ENCODE measurements at places on chromosomes 7 and 10.

DNA sequence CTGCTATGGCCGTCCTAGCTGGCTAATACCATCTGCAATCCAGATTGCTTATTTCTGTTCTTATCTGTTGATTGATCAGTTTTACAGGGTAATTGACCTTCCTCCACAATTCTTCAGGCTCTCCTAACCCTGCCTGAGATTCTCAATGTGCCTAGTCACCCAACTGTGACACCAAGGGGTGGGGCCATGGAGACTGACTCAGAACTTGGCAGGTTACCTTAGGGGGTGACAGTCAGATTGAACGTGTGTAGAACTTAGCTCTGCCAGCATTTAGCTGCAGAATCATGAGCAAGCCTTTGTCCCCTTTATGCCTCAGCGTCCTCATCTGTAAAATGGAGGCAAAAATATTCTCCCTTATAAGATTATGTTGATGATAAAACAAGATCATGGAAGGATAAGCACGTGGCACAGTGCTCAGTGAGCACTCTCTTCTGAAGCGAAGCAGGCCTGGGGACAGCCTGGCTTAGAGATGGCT is 19.1 kb upstream of the LEP start:
- no peak for DNase-seq

- DNase-seq, result no peak
Observed at GRCh38 chr7:130009848-130010688, 41.1 kb downstream of the ZC3HC1 start.

DNA sequence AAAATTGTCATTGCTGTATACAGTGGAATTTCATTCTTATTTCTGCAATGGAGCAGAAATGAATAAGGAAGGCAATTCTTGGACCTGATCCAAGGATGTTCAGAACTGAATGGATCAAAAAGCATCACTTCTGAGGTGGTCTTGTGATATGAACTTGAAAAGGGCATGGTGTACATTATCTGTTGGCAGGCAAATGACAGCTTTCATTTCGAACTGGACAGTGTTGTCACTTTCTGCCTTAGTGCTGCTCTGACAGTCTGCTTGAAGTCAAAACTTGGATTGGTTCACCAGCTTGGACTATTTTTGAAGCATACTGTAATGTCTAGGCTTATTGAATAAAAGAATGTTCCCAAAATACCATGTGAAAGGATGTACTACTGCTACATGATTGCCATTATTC is 52.0 kb downstream of the VCL start:
- DNase-seq, result no peak

- no peak for DNase-seq
Observed at GRCh38 chr7:28855538-28856217, 102.5 kb downstream of the TRIL start.

DNA sequence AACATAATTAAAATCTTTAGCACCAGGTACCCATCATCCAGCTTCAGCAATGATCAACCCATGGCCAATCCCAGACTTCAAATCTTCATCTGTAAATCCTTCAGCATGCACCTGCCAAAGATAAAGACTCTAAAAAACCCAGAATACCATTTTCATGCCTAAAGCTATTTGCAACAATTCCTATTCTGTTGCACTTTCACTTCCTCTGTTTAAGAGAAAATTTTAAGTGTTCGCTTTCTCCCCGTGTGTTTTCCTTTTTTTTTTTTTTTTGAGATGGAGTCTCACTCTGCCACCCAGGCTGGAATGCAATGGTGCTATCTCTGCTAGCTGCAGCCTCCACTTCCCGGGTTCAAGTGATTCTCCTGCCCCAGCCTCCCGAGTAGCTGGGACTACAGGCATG is 31.8 kb upstream of the HTR5A start:
- no peak for DNase-seq

- DNase-seq, result no peak
Observed at GRCh38 chr7:105924945-105925344, 38.1 kb upstream of the CDHR3 start.

DNA sequence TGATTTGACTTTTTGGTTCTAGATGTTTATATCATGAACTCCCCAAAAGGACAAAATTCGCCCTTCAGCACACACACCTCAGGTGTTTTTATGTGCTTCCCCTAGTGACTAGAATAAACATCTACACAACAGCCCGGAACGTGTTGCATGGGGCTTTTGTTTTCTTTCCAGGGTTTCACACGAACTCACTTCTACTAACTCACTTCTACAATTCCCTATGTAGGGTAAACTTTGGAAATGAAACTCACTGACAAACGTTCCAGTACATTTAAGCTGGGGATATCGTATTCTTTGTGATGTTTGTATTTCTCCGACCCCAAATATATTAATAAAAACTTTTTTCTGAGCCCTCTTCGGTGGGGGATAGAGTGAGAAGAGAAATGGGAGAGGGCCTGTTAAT is 1.4 kb downstream of the TRA2A start:
- peak; percentile 55 for DNase-seq

DNA sequence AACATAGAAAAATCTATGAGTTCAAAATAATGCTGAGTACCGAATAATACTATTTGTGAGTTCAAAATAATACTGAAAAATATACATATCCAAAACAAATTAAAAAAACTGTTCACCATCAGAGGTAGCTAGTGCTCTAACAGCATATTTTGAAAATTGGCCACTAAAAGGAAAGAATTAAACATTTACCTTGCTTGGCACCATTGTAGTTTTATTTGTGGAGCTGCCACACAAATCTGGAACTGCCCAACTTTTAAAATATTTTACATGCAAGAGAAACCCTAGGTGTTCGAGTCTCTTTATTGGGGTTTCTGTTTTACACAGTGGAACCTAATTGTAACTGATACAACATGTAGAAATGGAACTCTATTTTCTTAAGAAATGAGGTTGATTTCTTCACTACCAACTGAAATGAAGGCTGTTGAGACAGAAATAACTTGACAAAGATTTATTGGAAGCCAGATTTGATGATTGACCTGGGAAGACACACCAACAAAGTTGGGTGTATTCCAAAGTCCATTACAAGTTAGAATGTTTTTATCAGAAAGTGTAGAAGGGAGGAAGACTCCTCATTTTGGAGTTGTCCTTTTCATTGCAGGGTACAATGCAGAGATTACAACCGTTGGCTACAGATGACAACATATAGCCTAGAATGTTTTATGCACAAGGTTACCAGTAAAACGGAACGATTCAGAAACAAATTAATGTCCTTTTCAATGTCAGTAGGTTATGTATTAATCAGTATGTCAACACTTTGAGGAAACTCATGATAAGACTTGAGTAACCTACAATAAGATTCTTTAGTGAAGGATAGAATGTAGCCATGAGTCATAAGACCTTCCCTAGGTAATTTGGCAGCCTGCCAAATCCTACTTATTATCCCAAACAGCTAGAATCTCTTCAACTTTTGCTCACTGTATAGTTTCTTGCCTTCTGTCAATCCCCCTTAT is 73.8 kb upstream of the PAPSS2 start:
- DNase-seq, result no peak

GRCh38 chr7:132055336-132056120 is 499.1 kb upstream of the PODXL start:
- DNase-seq, result no peak

DNA sequence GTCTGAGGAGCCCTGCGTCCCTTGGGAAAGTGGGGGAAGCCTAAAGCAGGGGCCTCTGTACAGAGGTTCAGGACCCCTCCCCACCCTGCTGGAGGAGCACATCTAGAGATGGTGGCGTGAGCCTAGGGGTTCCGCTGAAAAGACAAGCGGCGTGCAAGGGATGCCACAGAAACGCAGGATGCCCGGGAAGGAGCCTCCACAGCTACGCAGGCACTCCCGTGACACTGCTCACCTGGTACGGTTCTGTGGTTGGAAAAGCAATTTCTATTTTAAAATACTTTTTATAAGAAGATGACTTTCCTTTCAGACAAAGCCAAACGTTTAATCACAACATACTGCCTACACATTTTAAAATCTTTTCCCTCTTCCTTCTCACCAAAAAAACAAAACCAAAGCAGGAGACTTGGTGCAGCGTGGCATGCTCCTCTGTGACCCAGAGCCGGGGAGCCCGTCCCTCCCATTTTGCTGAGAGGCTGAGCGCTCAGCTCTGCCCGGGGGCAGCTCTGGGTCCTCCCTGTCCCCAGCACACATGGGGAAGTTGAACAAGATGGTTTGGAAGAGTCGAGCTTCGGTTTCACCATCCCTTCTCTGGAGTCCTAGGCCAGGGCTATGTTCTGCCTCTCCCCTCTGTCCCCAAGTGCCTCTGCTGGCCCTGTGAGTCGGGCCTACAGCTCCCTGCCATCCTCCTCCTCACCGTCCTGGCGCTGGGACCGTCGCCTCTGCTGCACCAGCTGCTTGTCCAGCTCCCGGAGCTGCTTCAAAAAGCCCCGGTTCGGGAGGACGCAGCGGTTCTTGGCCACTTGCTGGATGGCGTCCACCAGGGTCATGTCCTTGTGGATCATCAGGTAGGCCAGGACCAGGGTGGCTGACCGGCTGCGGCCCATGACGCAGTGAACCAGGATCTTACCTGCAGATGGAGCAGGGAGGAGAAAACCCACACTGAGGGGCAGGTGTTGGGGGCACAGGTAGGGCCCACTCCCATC is 74.0 kb upstream of the SAMD8 start:
- DNase-seq, result no peak

- DNase-seq, result no peak
Observed at GRCh38 chr7:27967639-27968038, 213.0 kb downstream of the JAZF1 start.

DNA sequence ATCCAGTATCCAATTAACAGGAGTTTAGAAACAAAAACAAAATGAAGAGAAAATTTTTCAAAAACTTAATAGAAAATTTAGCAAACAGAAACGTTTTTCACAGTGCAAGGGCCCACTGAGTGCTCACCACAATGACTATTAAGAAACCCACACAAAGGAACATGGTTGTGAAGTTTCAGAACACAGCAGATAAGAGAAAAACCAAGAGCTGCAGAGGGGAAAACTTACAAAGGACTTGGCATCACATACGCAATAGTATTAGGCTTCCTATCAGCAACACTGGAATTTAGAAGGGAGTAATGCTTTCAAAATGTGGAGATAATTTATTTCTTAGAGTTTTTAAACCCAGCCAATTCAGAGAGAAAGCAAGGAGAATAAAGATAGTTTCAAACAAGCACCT is 1.7 kb upstream of the C7orf25 start:
- no peak for DNase-seq

DNA sequence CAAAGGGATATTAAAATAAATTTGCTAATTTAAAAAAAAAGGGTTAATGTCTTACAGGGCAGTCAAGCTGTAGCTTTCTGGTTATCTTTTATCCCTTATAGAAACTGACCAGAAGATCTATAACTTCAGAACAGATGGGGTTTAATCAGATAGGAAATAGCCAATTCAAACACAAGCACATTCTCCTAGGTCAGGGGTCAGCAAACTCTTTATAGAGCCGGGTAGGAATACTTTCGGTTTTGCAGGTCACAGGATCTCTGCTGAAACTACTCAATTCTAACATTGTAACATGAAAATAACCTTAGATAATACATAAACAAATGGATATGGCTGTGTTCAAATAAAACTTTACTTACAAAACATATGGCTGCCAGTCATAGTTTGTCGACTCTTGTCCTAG is 479.8 kb downstream of the ADRA2A start:
- no peak for DNase-seq

DNA sequence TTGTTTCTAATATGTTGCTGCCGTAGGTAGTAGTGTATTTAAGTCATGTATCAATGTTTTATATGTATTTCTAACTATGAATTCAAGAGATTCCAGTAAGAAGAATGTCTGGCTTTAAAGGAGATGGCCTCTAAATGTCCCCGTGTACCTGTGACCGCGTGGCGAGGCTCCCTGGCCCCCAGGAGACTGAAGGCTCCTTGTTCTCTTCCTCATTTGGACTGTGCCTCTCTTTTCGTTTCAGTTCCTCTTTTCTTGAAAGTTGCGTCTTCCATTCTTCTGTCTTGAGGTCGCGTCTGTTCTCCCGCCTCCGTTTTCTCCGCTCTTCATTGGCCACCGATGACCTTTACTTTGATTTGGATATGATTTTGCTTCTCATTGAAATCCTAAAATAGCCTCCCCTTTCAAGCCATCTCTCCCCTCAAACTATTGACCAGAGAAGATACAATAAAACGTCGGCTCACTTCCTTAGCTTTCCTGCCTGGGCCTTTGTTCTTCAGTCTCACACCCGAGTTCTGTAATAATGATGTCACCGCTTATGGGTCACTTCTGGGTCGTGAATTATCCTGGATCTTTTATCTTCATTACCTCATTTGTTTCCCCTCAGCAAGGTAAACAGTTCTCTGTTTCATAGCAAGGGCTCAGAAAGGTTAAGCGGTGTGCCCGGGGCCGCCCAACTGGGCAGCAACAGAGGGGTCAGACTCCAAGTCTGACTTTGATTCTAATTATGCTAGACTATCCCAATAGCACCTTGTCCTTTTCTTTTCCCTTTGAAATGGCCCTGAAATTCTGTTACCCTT is 28.7 kb downstream of the WIPI2 start:
- peak; percentile 76 for DNase-seq

GRCh38 chr10:55063811-55064210 is 262.8 kb upstream of the PCDH15 start:
- no peak for DNase-seq

GRCh38 chr10:86678999-86679792 is 10.9 kb downstream of the LDB3 start:
- DNase-seq, result no peak

DNA sequence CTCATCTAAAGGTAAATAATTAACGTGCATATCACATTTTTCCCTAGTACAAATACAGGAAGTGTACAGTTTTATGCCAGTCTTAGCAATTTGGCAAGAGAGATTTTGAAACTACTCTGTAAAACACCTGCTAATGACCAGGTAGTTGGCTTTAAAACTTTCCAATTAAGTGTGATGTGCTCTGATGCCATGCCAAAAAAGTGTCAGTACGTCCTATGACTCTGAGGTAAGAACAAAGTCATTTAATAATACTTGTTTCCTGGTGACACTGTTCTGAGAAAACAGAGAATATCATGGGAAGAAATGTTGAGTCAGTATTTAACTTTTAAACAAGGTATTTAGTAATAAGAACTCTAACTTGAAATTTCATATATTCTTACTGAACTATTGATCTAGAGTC is 9.6 kb downstream of the PDZD8 start:
- DNase-seq, result no peak

GRCh38 chr7:25777969-25778708 is 373.9 kb upstream of the NFE2L3 start:
- no peak for DNase-seq

GRCh38 chr10:16828114-16828568 is 10.9 kb upstream of the RSU1 start:
- DNase-seq, result peak; percentile 56

- DNase-seq, result no peak
Observed at GRCh38 chr10:131931981-131932380, 31.2 kb downstream of the PPP2R2D start.

GRCh38 chr10:122678266-122678665 is 21.4 kb downstream of the C10orf120 start:
- no peak for DNase-seq

DNA sequence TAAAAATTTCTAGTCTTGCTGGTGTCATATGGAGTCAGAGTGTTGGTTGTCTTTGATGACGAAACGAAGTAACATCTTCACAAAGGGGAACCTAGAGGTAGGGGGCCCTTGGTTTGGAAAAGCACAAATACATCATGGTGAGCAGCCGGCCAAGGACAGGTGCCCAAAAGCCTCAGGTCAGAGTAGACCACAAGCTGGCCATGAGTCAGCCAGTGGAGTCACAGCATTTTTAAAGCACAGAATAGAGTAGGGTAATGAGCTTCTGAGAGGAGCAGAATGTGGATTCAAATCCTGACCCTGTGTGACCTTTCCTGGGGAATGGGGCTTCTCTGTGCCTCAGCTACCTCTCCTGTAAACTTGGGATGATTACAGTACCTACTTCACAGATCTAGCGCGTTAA is 5.3 kb downstream of the CAMK2B start:
- DNase-seq, result no peak
